ENCODE measurements at places on chromosomes 13 and 19. TPM values are rescaled to one million over a fixed set of nuclear protein-coding genes. Genes with fewer than 3 reads are reported as not detected.

Gene KIR2DL1
- not detected for total RNA-seq

Gene C19orf81
- total RNA-seq: 8.6 TPM

Gene TYROBP
- not detected for total RNA-seq

Gene PEX11G
- total RNA-seq: 5.5 TPM

DNA sequence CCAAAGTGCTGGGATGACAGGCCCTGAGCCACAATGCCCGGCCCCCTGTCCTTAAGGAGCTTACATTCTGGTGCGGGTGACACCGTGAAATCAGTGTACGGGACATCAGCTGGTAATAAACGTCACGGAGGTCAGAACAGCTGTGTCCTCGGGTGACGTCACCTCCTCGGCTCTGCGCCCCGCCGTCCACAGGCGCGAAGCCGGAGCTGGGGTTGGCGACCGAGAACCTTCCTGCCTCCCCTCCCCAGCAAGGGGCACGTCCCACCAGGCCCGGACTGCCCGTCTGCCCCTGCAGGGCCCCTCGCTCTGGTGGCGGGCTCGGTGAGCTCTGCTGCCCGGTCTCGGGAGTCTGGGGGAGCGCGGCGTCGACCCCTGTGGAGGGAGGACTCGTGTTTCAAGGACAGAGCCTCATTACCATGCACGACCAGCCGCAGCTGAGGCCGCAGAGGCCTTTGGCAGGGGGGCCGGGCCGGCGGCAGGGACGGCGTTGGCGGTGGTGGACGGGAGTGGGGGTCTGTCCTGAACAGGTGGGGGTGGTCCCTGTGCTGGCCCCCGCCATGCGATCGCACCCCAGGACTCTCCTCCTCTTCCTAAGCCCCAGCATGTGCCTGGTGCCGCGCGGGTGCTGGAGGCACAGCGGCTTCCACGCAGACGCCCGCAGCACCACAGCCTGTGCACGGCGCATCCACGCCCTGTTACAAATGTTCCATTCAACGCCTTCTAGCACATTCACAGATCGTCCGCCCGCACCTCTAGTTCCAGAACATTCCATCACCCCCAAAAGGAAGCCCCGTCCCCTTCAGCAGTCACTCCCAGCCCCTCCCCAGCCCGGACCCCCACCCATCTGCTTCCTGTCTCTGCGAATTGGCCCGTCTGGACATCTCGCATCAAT, 5.4 kb downstream of the LINGO3 start:
- DNase-seq: no peak

DNA sequence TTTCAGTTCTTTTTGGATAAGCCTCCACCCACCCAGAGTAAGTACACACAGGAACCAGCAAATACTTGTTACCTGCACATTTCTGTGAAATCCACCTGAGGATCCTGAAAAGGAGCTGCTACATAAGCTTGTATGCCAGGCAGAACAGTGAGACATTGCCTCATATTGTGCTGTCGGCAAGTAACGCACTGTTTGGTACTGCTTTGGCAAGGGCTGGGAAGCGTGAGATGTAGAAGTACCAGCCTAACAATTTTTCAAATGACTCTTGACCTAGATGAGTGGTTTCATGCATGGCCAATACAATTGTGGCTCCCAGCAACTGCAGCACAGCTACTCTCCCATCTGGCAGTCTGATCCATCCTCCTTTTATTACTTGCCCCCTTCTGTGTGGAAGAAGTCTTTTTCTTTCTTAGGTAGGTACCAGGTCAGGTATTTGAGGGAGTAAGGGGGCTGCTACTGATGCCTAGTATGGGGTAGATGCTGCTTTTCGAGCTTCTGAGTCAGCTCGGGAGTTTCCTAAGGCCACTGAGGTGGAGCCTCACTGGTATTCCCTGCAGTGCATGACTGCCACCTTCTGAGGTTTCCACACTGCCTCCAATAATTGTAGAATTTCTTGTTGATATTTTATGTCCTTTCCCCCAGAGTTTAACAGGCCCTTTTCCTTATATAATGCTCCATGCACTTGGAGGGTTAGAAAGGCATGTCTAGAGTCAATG, 52.2 kb downstream of the ZNF737 start:
- no peak for DNase-seq

DNA sequence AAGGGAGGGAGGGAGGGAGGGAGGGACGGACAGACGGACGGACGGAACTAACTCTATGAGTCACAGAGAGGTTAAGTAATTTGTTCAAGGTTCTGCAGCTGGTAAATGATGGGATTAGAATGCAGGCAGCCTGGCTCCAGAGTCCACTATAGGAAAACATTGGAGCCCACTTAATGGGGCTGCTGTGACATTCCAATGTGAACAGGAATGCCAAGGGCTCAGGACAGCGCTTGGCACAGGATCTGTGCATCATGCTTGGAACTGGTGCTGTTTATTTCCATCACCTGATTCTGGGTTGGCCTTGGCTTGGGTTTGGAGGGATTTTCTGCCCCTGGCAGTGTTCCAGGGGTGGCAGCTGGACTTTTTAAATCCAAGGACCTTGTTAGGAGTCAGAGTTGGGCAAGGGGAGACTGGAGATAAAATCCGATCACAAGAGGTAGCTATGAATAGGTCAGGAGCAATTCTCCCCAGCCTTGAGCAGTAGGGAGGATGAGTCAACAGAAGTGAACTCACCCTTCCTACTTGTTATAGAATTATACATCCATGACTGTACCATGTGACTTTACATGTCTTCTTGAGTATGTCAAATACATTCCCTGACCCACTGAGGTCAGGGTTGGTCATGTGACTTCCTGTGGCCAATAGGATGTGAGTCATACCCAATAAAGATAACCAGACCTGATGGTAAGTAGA, 7.8 kb upstream of the HIF3A start:
- DNase-seq: no peak

DNA sequence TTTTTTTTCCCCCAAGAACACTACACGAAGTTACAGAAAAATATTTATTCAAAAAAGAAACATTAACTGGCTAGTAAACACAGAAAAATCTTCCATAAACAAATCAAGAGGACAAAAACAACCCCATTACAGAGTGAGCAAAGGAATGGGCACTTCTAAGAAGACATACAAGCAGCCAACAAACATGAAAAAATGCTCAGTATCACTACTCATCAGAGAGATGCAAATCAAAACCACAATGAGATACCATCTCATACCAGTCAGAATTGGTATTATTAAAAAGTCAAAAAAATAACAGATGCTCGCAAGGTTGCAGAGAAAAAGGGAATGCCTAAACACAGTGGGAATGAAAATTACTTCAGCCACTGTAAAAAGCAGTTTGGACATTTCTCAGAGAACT, 131.7 kb downstream of the UGGT2 start:
- no peak for DNase-seq

GRCh38 chr13:79530270-79530669, 49.3 kb downstream of the NDFIP2 start:
- no peak for DNase-seq

DNA sequence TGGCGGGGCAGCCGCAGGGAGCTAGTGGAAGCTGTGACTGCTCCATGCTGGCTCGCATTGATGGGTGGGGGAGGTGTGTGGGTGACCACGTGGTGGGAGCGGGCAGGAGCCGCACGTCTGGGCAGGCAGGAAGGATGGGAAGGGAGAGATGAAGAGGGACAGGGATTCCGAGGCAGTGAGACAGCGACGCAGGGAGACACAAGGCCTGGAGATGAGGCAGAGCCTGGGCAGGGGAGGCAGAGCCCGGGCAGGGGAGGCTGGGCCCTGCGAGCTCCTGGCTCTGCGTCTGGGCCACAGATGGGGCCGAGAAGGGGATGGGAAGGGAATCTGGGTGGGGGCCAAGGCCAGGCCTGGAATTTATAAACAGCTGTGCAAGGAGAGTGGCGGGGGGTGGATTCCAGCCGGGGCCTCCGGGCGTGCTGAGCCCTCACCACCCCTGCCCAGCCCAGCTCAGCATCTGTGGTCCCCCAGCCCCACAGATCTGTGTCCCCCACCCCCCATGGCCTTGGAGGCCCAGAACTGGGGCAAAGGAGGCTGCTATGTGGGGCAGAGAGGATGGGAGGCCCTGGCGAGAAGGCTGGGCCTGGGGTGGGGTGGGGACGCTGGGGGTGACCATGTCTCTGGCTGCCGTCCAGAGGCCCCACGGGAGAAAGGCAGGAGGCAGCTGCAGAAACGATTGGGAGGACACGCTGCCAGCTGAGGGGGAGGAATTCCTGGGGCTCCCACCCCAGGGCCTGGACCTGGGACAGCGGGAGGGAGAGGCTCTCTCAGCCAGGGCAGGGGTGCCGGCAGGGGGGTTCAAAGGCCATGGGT, 6.0 kb downstream of the EHD2 start:
- DNase-seq: no peak

GRCh38 chr13:95317039-95317989, 16.1 kb upstream of the ABCC4 start:
- no peak for DNase-seq

DNA sequence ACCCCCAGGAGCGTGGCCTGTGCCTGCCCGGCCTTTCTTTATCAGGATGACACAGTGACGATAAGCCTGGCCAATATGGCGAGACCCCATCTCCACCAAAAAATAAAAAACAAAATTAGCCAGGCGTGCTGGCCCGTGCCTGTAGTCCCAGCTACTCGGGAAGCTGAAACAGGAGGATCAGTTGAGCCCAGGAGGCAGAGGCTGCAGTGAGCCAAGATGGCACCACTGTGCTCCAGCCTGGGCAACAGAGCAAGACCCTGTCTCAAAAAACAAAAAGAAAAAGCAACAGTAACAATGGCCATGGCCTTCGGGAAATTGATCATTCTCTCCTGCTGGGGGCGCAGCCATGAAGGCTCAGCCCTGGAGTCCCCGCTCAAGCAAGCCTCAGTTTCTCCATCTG, 11.1 kb downstream of the PEX11G start:
- DNase-seq: no peak

- DNase-seq: no peak
Measured at GRCh38 chr13:74289861-74290773, 155.9 kb upstream of the KLF12 start.

All from progenitor cell of endocrine pancreas (in vitro differentiated cells).